ENCODE measurements at places on chromosomes 13 and 19.

DNA sequence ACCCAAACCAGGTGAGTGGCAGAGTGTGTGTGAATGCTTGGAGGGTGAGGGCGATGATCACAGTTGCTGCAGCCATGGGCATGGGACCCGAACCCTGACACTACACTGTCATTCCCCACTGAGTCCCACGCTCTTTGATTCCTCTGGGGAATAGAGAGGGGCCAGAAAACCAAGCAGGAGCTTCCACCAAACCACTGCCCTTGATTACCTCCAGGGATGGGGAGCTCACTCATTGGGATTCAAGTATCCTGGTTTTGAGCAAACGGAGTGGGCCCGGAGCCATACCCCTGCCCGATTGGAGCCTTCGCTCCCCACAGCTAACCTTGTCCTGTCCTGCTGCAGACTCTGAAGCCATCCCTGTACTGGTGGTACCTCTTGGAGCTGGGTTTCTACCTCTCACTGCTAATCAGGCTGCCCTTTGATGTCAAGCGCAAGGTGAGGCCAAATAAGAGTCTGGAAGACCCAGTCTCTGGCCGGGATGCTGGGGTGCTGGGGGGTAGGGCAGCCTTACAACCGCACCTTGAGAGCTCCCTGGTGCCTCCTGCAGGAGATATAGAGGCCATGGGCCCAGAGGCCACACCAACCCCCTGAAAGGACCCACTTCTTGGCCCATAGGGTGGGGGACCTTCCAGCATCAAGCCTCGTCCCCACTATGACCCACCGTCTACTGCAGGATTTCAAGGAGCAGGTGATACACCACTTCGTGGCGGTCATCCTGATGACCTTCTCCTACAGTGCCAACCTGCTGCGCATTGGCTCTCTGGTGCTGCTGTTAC lies 47.3 kb downstream of the CERS4 start:
- DNase-seq, result no peak

GRCh38 chr19:11624069-11624463 lies 26.8 kb downstream of the ZNF627 start:
- DNase-seq, result no peak

GRCh38 chr13:111382411-111382810 lies 62.0 kb downstream of the TEX29 start:
- DNase-seq, result no peak

DNA sequence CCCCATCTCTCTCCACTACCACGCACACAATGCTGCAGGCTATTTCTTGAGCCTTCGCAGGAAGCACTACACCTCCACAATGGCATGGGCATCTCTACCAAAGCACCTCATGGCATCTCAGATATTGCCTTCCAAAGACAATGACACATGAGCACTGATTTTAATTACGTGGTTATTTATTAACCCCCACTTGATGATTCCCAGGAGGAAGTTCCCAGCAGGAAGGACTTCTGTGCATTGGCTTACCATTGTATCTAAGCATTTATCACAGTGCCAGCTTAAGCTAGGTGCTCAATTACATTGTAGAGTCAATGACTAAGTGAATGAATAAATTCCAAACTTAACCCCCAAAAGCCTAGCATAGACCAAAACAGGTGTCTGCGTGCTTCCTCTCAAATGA lies 101.4 kb downstream of the ABCC4 start:
- no peak for DNase-seq

DNA sequence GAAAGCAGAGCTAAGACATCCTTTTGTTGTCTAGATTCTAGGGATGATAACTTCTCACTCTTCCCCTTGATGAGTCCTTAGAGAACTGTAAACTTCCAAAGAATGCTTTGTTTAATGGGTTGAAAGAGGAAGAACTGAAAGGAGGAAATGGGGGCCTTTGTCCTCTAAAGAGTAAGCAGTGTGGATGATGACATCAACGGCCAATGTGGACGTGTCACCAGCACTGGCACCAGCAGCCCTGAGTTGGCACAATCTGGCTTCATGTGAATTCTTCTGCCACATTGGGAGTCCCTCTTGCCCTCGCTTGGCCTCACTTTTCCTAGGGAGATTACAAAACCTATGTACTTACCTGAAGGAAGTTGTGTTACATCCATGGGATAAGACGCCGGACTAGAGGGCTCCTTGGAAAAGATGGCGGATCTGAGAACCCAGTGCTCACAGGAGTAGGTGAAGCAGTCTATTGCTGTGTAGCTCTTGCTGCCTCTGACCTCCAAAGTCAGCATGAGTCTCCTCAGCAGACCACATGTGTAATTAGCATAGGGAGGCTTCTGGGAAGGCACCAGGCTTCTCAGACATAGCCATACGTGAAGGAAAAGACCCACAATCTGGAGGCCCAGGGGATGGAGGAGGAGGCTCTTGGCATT lies 62.8 kb downstream of the RGCC start:
- DNase-seq, result no peak

- DNase-seq, result no peak
These were observed 204.8 kb downstream of the MYO16 start for GRCh38 chr13:108834193-108834592.

- no peak for DNase-seq
These were observed 15.2 kb downstream of the SLC7A10 start for GRCh38 chr19:33210266-33210940.

DNA sequence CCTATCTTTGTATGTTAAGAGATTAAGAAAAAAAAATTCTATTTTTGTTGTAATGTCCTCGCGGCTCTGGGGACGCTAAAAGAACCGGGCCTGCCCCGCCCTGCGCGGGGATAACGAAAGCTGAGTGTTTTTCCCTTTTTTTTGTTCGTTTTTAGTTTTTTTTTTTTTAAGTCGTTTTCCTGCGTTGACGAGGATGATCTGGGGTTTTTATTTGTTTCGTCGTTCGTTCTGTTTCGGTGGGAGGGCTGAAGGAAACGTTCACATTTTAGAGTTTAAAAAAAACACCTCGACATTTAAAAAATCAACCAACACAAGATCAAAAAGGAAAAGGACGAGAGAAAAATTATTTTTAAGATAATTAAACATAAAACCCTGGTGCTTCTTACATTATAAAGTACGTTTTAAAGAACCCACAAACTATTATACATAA lies 5.6 kb downstream of the LYL1 start:
- no peak for DNase-seq

Data from stimulated activated naive CD8-positive, alpha-beta T cell treated with anti-CD3 and anti-CD28 coated beads, Interleukin-15, Interleukin-2, amounts not matched to agents 100 U/mL and 50 U/mL, for 24 hours (primary cell).